CD4-positive, alpha-beta T cell treated with Interleukin-4 for 1 hour (primary cell): ENCODE measurements at places on chromosomes 1 and 21.

DNA sequence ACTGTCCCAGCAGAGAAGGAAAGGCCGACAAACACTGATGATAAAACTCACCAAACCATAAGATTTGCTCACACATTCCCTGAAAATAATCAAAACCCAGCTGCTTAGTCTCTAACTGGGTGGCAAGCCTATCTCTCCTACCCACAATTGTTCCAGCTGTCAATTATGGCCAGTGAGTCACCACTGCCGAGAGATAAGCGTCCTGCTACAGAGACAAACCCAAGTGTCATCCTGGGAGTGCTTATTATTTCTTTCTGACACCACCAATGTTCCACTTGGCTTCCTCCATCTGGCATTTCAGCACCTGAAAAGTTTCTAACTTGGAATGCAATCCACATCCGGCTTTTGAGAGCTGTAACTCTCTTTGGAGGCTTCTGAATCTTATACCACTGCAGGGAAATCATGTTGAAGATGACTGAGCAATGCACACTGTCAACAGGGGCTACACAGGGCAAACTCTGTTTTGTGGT, 51.5 kb upstream of the VAV3 start:
- no peak for DNase-seq

DNA sequence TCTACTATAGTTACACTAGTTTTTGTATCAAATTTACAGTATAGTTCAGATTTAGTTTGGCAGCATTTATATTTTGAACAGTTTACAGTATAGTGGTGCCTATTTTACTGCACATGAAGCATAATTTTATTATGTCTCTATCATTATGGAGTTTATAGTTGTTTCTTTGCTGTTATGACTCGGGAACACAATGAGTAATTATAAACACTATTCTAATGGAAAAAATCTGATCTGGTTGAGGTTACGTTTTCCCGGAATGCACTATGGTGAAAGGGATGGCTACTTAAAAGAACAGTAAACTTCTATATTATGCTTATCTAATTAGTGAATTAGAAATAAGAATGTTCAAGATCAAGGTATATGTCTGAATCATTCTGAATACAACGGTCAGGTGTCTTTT, 10.6 kb downstream of the LCA5L start:
- no peak for DNase-seq

DNA sequence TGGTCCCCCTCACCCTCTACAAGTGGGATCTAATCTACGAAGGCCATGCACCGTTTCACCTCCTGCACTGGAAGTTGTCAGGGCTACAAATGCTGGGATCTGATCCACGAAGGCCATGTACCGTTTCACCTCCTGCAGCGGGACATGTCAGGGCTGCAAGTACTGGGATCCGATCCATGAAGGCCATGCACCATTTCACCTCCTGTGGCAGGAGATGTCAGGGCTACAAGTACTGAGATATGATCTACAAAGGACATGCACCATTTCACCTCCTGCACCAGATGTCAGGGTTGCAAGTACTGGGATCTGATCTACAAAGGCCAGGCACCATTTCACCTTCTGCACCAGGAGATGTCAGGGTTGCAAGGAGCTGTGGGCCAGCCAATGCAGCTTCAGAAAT, 7.0 kb downstream of the ALDH4A1 start:
- DNase-seq: no peak

DNA sequence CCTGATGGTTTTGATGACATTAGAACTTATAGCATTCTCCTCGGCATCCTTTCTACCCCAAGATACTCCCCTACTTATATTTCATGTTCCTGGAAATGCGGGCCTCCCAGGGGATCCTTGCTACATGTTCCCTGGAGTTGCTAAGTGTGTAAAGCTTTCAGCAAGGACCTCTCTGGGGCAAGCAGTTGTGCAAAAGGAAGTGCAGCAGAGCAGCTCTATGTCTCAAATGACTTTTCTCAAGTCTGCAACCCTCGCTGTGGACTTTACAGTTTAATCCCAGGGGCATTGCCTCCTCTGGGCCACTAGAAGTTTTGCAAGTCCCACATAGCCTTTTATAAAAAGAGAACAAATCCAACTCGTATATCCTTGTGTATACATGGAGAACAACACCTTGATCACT, 20.8 kb upstream of the MNDA start:
- DNase-seq: no peak

GRCh38 chr1:94416901-94417727, 1.1 kb upstream of the ABCD3 start:
- no peak for DNase-seq

GRCh38 chr1:101039245-101039644, 13.7 kb upstream of the DPH5 start:
- no peak for DNase-seq

- DNase-seq: no peak
Measured at GRCh38 chr1:195569934-195570333, 1038.3 kb downstream of the KCNT2 start.

- no peak for DNase-seq
Measured at GRCh38 chr1:178869119-178869697, 1.7 kb downstream of the ANGPTL1 start.

DNA sequence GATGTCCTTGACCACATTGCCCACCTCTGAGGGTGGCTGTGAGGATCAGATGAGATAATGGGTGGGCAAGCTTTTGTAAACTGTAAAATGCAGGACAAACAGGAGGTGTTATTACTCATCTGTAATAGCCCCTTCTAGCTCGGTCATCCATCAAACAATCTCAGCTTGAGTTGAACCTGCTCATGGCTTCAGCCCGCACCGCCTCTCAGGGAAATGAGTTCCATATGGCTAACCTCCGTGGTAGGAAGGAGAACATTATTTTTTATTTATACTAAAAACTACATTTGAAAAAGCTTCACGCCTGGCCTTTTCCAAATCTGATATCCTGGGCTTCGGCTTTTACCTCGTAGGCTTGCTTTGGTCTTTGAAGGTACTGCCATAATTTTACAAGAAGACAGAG, 116.2 kb upstream of the USP24 start:
- no peak for DNase-seq

DNA sequence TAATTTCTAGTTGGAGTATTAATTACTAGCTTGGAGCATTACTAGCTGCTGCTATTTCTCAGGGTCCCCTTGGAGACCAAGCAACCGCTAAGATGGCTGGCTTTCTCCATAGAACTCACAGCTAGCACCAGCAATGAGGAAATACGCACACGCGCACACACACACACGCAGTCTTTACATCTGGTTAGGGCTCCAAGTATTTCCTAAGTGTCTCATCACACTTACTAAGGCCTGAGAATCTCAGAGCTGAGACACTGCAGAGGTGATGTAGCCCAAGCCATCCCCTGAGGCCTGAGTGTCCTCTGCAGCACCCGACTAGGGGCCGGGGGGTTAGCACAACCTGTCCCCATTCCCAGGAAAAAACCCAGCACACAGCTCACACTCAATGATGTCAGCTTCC, 42.5 kb downstream of the ITPKB start:
- no peak for DNase-seq

DNA sequence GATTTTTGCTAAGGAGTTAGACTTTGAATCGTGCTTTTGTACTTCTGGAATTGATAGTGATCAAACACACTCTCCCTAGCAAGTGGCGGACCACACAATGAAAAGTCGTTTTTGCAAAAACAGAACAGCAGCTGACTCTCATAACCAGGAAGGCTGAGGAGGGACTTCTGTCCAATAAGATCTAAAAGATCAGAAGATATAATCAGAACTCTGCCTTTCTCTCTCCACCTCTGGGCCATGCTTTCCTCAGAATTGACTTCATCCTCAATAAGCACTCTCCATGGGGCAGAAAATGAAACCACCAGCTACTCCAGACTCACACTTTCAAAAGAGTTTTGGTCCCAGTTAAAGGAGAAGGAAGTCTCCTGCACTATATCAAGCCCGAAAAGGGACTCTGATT, 55.3 kb upstream of the SAMD13 start:
- no peak for DNase-seq

GRCh38 chr1:197911111-197911856, 5.9 kb upstream of the LHX9 start:
- DNase-seq: no peak

GRCh38 chr1:165408518-165408917, 36.4 kb downstream of the RXRG start:
- no peak for DNase-seq

- DNase-seq: no peak
Measured at GRCh38 chr1:59137968-59138367, 158.9 kb upstream of the FGGY start.

DNA sequence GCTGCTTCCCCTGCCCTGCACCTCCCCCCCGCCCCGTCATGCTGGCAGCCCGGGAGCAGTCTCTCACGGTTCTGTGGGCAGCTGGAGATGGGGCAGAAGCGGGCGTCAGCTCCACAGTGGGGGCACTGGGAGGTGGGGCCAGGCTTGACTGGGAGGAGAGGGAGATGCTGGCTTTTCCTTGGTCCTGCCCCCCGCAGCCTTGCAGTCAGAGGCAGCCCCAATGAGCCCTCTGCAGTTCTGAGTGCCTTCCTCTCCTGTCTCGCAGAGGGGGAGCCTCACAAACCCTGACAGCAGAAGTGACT, 21.7 kb downstream of the ARHGEF10L start:
- DNase-seq: no peak

GRCh38 chr1:246825557-246826175, 101.5 kb downstream of the SCCPDH start:
- DNase-seq: no peak

DNA sequence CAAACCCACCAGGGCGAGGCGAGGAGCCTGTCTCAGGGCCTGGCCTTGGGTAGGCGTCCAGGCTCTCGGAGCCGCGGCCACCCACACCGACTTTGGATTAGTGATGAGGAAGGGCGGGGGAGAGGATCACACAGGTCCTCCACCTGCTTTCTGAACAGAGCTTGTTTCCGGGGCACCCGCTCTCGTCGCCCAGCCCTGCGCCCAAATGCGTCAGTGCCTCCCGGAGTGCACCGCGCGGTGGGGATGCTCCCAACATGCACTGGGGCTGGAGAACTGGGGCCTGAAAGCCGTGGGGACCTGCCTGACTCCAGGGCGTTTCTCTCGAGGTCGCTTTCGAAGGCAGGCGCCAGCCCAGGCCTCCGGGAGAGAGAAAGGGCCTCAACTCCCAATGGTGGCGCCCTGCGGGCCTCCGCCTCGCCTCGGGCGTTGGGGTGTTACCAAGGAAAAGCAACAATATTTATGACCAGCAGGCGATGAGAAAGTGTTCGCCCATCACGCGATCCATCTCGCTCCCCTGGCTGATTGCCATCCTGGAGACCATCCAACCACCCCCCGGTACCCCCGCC, 8.9 kb upstream of the LHX8 start:
- DNase-seq: no peak

DNA sequence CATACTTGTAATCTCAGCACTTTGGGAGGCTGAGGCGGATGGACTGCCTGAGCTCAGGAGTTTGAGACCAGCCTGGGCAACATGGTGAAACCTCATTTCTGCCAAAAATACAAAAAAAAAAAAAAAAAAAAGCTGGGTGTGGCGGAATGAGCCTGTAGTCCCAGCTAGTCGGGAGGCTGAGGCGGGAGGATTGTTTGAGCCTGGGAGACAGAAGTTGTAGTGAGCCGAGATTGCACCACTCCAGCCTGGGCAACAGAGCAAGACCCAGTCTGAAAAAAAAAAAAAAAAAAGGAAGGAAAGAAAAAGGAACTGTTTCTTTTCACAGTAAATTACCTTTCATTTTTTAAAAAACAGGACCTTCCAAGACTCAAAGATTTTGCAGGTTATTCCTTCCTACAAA, 29.5 kb downstream of the LIN9 start:
- no peak for DNase-seq

GRCh38 chr1:65949230-65949626, 156.5 kb downstream of the PDE4B start:
- DNase-seq: no peak

DNA sequence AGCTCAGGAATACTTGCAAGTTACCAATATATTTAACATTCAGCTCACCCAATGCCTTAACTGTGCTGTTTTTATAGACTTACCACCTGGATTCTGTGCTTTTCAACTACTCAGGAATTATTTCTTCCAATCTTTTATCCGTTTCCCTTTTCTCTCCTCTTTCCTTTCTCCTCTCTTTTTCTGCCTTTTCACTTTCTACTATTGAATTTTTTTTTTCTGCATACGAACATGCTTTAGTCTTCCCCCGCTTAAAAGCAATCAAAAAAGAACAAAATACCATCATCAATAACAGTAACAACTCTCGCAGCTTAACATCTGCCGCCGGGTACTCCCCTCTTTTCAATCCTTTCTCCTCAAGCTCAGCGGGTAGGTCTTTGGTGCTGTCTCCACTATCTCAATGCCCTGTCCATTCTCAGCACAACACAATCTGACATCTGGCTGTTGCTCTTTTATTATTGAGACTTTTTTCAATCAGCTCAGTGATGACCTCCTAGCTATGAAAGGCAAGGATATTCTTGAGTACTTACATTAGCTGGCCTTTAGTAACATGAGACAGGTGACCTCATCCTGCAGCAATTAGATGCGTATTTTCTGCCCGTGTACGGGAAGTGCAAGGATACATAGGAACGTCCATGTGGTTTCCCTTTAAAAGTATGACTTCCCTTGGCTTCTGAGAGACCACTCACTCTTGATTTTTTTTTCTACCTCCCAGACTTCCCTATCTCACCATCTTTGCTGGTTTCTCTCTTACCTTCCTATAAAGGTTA, 40.2 kb upstream of the SIPA1L2 start:
- DNase-seq: no peak

- no peak for DNase-seq
Measured at GRCh38 chr21:26119906-26120305, 50.7 kb downstream of the APP start.

DNA sequence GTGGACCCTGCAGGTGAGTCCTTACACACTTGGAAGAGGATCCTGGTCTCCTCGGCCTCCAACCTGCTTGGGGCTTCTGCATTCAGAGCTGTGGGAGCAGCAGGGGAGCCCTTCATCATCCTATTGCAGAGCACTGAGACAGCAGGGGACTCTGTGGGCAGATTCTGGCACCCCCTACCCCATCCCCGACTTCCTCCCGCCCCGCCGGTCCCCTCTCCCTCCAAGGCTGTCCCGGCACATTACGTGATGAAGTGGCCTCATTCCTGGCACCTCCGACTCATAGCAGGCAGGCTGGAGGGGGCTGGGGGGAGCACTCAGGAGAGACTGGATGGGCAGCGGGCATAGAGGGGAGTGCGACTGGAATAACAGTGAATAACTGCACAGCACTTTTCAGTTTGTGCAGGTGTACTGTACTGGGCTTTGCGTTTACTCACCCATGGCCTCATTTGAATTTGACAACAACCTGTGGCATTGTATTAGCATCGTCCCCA, 394.1 kb downstream of the MATN1 start:
- DNase-seq: no peak

- DNase-seq: no peak
Measured at GRCh38 chr1:207079706-207080241, 8.9 kb upstream of the C4BPB start.

DNA sequence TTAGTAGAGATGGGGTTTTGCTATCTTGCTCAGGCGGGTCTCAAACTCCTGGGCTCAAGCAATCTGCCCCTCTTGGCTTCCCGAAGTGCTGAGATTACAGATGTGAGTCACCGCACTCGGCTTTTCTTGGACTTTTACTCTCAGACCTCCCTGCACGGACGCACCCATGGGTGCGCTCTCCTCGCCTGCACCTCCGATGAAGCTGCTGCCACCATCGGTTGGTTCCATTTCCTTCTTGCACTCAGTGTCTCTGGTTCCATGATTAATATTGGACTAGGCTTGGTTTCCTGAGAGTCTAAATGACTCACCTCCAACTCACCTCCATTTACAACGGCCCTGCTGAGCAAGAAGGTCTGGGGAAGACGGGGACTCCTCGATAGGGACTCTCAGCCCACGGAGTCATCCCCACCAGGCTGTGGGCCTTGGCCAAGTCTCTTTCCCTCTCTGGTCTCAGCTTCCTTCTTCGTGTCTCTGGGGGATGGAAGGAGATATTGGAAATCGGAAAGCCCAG, 6.7 kb upstream of the TNFRSF8 start:
- no peak for DNase-seq
